NCI-H2107 (cell line): ENCODE measurements at places on chromosomes 11 and 22.

DNA sequence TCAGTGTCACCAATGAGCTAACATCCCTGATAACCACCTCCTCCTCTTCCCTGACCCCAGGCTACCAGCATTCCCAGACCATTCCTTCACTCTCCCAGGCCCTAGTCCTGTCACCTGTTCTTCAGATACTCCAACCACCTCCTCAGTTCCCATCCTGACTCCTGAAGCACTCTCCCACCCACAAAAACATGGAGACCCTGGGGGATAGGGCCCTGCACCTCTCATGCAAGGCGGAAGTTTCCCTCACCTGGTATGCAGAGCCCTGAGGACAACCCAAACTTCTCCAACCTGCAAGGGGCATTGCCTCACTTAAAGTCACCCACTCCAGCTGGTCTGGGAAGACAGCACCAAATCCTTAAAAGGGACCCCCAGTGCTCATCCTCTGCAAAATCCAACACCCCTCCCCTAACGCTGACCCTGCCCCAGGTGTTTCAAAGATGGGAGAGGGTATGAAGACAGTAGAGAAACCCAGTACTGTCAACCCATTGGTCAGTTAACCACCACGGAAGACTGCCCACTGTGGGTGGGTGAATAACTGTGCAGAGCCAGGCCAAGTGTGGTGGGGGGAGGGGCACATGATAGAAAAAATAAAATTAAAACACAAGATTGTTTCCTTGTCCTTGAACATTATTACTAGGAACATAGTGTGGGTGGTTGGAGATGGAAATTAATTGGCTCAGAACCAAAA, 1.4 kb downstream of the TNKS1BP1 start:
- DNase-seq: no peak

DNA sequence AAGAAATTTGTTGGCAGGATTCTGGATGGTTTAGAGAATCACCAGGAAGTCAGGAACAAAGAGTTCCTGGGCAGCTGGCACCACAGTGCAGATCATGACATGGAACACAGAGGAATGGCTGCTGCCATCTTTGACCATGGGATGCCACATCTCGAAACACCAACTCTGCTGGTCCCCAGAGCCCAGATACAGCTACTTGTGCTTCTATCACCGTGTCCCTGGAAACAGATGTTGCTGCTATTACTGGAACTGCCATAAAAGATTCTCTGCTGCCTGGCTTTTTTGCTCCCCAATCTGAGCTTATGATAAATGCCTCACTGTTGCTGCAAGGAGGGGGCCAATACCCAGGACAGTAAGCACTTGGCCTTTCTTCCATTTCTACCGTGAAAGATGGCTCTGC, 185.2 kb downstream of the CSNK2A3 start:
- DNase-seq: no peak

DNA sequence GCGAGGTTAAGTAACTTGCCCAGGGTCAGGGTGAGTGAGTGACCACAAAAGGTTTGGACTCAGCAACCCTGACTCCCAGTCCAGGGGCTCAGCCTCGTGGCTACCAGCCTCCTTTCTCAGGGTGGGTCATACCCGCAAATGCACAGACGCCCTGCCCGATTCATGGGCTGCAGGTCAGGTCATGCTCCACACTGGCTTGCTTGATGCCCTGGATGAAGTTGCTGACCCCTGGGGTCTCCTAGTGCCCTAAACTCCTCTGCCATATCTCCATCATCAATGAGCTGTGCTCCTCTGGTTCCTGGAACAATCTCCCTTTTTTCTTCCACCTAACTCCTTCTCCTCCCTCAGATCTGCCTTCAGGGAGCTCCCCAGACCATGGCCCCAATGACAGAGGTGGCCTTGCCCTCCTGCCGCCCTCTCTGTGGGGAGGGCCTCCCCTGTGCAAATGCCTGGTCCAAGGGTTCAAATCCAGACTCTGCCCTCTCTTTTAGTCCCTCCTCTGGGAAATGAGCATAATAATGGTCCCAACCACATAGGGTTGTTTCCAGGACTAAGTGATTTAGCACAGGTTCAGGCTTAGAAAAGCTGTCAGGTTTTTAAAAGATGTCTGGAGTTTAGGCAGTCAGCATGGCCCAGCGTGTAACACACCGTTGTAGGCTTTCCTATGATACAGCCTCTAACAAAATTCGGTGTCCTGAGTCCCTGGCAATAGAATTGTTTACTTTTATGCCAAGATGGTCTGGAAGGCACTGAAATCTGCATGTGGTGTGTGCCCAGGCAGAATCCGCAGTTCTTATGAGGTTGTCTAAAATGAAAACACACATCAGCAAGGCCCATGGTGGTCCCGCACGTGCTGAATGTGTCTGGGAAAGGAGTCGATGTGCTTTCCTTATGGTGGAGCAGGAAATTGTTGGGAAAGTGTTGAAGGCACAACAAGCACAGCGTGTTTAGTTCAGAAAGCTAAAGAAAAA, 63.6 kb downstream of the CD82 start:
- no peak for DNase-seq

DNA sequence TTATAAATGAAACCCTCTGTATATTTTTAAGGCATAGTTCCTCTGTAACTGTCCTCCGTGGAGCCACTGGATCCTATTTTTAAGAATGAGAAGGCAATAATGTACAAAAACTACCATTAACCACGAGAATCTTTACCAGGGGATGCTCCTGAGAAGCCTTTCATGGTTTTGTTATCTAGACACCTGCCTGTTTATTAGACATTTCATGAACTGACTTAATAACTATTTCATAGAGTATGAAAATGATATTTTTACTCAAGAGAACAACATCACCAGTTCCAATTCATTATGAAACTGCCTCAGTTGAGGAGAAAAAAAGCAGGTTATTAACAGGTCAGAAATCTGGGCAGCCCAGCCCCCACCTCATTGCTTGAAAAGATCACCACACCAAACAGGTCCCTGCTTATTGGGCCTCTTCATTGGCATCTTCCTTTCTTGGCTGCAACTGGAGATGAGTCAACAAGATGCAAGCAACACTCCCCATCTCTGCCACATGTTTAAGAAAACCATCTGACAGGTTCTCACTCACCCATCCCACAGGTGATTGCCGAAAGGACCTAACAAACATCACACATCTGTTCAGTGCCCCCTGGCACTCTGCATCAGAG, 27.8 kb downstream of the ETS1 start:
- DNase-seq: no peak

GRCh38 chr22:45472426-45472825, 30.3 kb upstream of the FBLN1 start:
- no peak for DNase-seq

DNA sequence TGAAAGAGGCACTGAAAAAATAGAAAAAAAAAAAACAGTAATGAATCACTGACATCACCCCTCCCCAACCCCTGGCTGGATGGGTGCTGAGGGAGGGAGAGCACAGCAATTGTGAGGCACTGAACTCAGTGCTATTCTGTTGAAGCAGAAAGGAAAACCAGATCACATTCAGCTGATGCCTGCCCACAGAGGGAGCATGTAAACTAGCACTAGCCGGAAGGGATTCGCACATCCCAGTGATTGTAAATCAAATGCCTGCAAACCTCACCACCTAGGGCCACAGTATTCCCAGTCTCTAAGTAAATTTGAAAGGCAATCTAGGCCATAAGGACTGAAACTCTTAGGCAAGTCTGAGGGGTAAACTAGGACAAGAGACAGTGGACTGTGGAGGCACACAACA, 772.0 kb upstream of the CCDC179 start:
- DNase-seq: no peak

GRCh38 chr22:26756675-26757293, 99.4 kb downstream of the MIAT start:
- no peak for DNase-seq

DNA sequence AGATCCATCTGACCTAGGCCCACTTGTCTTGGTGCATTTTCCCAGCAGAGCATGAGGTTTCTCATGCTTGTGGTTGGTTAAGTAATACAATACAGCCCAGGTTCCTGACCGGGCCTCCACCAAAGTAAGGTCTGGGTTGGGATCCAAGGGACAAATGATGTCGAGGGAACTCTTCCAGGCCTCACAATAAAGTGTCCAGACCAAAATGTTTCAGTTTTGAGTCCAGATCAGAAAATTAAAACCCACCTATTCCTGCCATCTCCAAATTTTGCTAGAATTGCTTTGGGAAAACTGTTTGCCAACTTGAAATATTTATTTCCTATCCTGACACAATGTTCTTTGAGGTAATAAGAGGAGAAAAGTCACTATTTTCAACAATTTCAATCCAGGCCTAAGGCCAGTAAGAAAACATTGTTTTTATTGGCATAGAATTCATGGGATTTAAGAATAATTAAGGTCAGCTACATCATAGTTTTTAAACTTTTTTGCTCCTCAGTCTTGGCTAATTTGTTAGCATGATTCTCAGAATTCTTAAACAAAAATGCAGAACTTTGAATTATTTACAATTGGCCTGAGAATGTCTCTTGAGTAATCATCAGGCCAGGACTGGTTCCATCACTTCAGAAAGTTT, 51.4 kb downstream of the ME3 start:
- DNase-seq: no peak

- no peak for DNase-seq
Measured at GRCh38 chr11:34859496-34859895, 56.7 kb downstream of the APIP start.

GRCh38 chr11:7918141-7918540, 12.9 kb downstream of the OR10A6 start:
- no peak for DNase-seq

- DNase-seq: no peak
Measured at GRCh38 chr22:32052936-32053791, 10.1 kb downstream of the SLC5A1 start.

- DNase-seq: no peak
Measured at GRCh38 chr11:62132689-62133293, 9.0 kb downstream of the INCENP start.

DNA sequence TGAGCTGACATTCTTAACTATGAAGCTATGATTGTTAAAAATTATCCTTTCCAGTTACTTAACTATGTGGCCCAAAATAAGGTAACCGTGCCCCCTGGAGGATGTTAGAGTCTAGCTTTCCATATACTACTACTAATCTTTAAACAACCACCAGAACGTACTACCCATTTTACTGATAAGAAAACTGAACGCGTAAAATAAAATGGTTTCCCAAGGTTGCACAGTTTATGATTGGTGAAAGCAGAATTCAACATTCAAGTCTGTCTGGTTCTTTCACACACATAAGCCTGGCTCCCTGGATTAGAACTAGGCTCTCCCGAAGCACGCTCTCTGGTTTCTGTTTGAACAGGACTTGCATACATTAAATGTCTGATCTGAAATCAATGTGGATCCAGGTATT, 437.8 kb upstream of the CCDC90B start:
- DNase-seq: no peak

GRCh38 chr11:10894666-10895065, 36.8 kb upstream of the ZBED5 start:
- DNase-seq: no peak

DNA sequence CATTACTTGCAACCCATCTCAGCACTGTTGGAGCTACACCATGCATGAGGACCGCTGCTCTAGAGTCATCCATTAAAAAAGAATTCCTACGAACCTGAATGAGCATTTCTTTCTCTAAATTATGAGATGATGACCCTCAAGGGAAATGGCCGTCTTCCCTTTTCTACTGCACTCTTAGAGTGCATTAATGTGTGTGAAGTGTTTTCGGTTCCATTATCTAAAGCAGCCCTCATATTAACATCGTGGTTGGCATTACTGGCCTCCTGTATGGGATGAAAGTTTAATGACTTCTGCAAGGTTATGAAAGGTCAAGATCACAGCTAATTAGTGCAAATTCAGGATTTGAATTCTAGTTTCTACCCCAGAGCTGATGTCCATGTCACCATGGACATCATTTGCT, 16.7 kb downstream of the CD44 start:
- DNase-seq: no peak

DNA sequence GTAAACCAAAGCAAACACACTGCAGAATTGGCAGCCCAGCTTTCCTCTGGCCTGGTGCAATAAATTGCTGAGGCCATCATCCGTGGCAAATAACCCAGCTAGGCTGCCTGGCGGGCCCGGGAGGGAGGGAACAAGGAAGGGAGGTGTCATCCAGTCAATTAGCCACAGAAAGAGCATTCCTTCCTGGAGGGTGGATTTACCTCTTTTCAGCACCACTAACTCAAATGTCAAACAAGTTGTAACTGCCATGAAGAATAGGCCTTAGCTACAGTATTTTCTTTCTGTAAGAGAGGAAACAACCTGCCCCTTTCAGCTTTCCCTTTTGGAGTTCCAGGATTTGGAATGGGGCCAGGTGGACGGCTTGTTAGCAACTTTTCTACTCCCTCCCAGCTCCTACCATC, 163.8 kb upstream of the BDNF start:
- no peak for DNase-seq

GRCh38 chr11:72773291-72773690, 20.6 kb downstream of the STARD10 start:
- no peak for DNase-seq

- no peak for DNase-seq
Measured at GRCh38 chr22:35894937-35895708, 133.5 kb downstream of the RBFOX2 start.

- no peak for DNase-seq
Measured at GRCh38 chr11:5626196-5626595, 1.4 kb downstream of the TRIM34 start.

DNA sequence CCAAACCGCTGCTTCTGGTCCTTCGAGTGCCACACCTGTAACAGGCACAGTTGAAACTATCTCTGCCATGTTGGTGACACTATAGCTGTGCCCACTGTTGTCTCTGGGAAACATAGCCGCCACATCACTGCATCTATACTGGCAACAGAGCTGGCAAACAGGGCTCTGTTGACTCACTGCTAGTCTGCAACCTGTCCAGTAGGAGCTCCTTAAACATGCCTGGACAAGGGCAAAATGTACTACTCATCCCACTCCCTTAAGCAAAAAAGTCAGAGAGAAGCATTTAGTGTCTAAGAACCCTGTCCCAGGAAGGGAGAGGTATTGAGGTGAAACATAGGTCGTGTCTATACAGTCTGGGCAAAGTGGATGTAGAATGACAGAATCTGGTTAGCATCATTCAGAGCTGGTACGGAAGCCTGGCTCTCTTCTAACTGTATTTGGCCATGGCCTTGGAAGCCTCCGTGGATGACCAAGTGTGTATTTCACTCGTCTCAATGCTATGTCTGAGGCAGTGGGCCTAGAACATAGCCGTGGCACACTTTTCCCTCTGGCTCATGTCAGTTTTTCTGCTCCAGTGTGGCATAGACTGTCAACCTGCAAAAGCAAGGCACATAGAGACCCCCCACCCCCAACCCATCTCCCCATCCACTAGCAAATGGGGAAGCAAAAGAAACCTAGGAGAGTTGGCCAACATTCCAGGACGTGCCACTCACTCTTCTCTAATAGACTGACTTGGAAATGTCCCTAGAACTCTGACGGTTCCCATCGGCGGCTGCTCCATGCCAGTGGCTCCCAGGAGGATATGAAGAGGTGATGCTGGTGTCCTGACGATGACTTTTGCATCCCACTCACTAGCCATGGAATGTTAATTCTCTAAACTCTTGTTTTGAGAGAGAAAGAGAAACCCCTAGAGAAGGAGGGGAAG, 21.4 kb upstream of the PISD start:
- no peak for DNase-seq

DNA sequence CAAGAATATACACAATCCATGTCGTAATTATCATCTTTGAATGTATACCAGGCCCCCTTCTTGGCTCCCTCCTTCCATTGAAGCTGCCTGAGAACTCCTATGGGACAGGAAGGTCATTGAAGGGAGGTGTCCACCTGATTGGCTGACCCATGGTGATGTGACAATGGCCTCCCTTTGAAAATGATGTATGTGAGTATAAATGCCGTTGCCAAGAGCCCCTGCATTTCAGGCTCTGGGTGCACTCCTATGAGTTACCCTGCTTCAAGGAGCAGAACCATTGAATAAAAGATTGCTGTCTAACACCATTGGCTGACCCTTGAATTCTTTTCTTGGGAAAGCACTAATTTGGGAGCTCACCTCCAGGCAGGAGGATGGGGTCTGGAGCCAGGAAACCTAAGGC, at the start of gene SPATA19:
SPATA19 (minus strand) TSS at position 101 of the 400 bp plus-strand sequence; CDS start at position 34, 67 bp downstream.
- no peak for DNase-seq
